ENCODE measurements at places on chromosomes 5 and 9.
A peak's percentile ranks its signal among the peaks of the same experiment; 100 is the strongest.

- DNase-seq = no peak
Measured at GRCh38 chr9:95409650-95410426, 92.3 kb upstream of the FANCC start.

GRCh38 chr5:68353605-68354004 lies 138.0 kb downstream of the PIK3R1 start:
- no peak for DNase-seq

DNA sequence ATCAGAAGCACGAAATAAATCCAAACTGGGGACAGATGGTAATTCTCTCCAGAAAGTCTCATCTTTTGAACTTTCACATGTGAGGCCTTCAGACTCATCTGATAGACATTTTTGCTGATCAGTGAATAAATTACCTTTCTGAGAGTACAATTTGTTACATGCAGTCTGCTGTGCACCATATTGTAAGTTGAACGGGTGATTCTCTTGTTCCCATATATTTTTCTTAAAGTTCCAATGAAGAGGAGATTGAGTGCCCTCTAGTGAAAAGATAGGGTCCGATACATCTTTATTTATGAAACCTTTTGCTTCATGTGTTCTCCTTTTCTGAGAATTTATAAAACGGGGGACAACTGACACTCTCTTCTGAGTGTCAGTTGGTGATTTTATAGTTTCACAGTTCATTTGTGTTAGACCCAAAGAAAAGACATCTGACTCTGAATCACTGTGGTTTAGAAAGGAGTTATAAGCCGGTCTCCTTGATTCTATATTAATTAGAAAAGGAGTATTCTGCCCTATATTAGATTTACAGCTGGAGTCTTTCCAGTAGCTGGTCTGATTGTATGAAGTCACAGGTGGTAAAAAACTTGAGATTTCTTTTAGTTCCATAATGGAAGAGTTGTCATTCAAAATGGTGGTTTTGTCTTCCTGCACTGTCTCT lies 30.4 kb downstream of the GNG10 start:
- DNase-seq = peak; percentile 27

- DNase-seq = no peak
Measured at GRCh38 chr9:18601026-18601425, 127.1 kb downstream of the ADAMTSL1 start.

- no peak for DNase-seq
Measured at GRCh38 chr5:150777685-150778084, 872 bp upstream of the SMIM3 start.

GRCh38 chr9:131762356-131762932 lies 22.6 kb upstream of the RAPGEF1 start:
- DNase-seq = no peak

- DNase-seq = no peak
Measured at GRCh38 chr9:125696106-125696647, 10.8 kb downstream of the MAPKAP1 start.

- no peak for DNase-seq
Measured at GRCh38 chr5:50445296-50445949, 4.3 kb upstream of the EMB start.

- no peak for DNase-seq
Measured at GRCh38 chr5:108430931-108431608, 49.2 kb upstream of the FBXL17 start.

DNA sequence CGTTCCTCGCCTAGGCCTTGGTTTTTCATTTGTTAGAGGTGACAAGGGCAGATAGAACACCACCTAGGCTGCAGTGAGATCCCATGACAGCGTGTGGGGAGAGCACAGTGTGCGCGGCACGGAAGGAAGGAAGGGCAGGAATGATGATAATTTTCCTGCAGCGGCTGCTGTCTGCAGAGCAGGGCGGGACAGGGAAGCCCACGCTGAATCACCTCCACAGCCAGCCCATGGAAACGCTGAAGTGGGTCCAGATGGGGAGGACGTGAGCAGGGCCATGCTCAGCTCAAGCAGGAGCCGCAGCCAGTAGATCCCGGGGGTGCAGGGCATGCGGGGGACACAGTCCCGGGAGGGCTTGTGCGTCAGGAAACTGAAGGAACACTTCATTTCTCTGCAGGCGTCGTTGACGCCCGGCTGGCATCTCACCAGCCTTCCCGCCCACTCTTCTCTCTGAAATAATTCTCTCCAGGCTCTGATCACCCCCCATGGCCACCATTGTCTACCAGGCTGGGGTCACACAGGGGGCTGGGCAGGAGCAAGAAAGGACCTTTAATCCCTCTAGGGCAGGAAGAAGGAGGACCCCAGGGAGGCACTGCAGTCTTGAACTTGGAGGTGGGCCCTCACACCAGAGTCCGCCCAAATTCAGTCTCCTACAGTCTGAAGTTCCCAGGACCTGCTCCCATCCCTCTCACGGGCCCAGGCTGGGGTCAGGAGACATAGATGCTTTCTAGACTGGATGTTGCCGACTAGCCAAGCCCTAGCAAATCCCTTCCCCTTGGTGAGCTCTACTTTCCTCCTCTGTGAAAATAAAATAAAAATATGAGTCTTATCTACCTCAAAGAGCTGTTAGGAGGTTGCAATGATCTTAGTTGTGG lies 20.9 kb upstream of the SYNPO start:
- no peak for DNase-seq
